Aorta (tissue), 5 donors: ENCODE measurements at places on chromosomes 1 and 21. TPM values are rescaled to one million over a fixed set of nuclear protein-coding genes. Genes with fewer than 3 reads are reported as not detected.

GRCh38 chr1:184388971-184389370 is 2.1 kb downstream of the C1orf21 start:
- no peak for DNase-seq

SCYL3 gene
- total RNA-seq, result 11.9 TPM

OR1C1 gene
- not detected for total RNA-seq

HMGCS2 gene
- total RNA-seq, result not detected
